ENCODE measurements at places on chromosomes 5 and 9. TPM values are rescaled to one million over a fixed set of nuclear protein-coding genes. Genes with fewer than 3 reads are reported as not detected.

Gene ABLIM3
- polyA plus RNA-seq, result 7.2 TPM

Gene UAP1L1
- polyA plus RNA-seq, result 32.4 TPM

Gene MARCHF3
- 6.5 TPM for polyA plus RNA-seq

DNA sequence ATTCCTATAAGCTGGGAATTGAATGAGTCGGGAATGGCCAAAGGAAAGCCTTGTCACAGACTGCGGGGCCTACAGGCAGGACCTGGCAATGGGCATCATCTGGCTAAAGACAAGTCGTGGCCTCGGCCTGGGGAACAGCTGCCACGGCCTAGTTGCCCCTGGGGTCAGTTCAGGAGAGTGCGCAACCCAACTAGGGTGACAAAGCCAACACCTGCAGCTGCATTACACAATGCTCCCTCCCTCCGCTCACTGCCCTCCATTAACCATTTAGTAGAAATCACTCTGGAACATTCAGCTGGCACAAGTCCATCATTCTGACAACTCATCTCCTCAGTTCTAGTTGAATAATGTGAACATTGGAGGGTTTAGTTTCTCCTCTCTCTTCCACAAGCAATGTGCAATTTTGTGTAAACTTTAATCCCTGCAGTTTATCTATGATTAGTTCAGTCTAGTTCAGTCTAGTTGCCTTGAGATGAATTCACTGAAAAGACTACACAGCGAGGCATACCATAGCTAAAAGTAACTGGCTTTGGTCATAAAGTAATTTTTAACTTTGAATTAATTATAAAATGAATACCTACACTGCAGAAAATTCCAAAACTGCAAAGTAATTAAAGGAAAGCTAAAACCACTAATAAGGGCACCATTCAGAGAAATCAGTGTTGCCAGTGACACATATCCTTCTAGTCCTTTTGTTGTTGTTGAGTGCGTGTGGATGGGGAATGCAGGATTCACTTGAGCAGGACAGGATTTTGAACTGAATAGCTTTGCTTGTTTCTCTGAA is 5.1 kb downstream of the GLDC start:
- no peak for DNase-seq

DNA sequence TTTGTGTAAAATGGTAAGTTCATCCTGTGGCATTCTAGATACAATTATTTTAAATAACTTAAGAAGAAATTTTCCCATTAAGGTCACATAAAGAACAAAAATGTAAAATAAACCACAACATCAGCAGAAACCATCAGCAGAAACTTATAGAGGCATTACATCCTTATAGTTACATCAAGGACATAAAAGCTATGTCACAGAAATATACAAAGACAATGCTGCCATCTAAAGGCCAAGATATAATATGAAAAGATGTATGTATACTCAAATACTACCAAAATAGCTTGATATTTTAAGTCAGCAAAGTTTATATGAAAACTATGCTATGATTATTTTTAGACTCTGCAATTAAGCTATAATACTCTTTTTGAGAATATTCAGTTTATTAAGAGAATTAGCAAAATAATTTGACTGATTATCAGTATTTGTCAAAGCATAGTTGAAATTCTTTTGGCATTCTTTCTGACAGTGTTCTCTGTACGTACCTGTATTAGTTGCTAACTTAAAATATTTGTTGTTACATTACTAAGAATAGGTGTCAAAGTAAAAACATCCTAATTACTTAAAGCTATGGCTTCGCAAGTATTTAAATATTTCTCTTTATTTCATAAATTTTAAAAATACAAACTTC is 36.2 kb downstream of the FBXL17 start:
- DNase-seq, result peak; percentile 20

- DNase-seq, result no peak
These were observed 6.2 kb downstream of the TGFBI start for GRCh38 chr5:136034984-136035383.

GRCh38 chr9:28471261-28471660 is 898.0 kb upstream of the C9orf72 start:
- no peak for DNase-seq

- DNase-seq, result no peak
These were observed 4.6 kb upstream of the HMHB1 start for GRCh38 chr5:143807401-143807800.

DNA sequence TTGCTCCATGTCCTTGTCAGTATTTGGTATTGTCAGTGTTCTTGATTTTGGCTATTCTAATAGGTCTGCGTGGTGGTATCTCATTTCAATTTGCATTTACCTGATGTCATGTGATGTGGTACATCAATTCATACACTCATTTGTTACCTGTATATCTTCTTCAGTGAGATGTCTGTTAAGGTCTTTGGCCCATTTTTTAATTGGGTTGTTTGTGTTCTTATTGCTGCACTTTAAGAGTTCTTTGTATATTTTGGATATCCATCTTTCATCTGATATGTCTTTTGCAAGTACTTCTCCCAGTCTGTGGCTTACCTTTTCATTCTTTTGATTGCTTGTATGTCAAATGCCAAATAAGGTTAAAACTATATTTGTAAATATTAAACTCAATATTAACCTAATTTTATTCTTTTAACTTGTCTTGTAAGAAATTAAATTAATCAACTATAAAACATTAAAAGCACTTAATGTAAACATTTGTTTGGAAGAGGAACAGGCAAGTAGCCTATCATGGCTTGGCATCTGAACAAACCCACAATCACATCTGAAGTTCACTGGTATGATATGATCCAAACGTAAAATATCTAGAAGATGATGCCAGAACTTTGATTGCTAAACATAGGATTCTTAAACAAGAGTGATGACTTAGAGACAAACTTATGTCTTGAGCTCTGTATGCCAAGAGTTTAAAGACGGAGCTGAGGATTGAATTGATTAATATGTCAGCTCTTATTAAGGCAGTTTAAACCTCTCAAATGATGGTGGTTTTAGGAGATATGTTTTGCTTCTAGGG is 587.3 kb downstream of the ANXA1 start:
- DNase-seq, result no peak

Gene C9orf153
- 0.22 TPM for polyA plus RNA-seq

Measured in large intestine (tissue), 12 donors.